ENCODE measurements at places on chromosomes 6 and 20.
A peak's percentile ranks its signal among the peaks of the same experiment; 100 is the strongest.

- DNase-seq: no peak
Observed at GRCh38 chr6:34491091-34491430, 25.2 kb downstream of the PACSIN1 start.

- no peak for DNase-seq
Observed at GRCh38 chr6:100484474-100484873, 19.8 kb upstream of the SIM1 start.

DNA sequence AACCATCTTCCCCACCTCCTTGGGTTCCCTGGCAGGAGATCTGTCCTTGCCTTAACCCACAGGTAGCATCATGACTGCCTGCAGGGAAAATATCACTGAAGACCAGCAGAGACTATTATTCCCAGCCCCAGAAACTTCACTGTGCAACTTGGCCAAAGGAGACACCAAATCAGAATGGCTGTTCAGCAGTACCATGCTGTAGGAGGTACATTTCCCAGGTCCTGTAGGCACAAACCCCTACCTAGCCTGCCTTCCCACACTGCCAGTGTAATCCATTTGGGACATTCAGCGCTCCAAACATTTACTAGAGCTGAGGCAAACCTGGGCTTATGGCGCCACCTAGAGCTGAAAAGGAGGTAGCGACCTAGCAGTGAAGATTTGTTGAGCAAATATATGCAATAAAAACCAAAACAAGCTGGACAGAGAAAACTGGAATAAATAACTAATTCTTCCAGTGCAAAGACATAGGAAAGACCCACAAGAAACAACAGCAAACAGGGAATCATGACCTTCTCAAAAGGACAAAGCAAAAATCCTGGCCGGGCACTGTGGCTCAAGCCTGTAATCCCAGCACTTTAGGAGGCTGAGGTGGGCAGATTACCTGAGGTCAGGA is 60.3 kb downstream of the VTA1 start:
- peak; percentile 54 for DNase-seq

DNA sequence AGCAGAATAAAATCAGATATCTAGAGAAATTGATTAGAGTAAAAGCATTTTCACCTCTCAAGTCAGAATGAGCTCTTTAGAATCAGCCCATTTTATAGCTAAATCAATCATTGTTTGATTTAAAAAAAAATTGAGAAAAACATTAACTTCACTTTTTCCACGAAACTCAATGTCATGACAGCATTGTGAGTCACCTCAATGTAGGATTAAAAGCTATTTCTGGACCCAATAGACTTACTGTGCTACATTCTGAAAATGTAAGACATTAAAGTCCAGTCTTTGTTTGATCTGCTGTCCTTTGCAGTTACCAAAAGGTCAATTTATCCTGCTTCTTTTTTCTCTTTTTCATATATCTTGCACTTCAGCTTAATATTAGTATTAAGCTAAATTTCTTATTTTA is 519.4 kb upstream of the ZNF337 start:
- no peak for DNase-seq

GRCh38 chr20:43092386-43093088 is 97.2 kb downstream of the PTPRT start:
- no peak for DNase-seq

DNA sequence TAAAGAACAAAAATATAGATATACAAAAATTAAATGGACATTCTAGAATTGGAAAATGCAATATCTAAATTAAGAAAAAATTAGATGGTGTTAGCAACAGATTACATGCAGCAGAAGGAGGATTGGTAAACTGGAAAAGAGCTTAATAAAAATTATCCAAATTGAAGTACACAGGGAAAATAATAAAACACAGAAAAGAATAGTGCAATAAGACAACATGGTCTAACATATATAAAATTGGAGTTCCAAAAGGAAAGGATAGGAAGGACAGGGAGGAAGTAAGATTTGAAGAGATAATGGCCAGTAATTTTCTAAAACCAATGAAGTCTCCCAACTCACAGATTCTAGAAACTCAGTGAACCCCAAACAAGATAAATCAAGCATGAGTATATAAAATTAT is 194.5 kb downstream of the TBX18 start:
- DNase-seq: no peak

- DNase-seq: no peak
Observed at GRCh38 chr20:23683281-23683680, 5.6 kb downstream of the CST4 start.

Measured in CD4-positive, alpha-beta T cell treated with Interleukin-17A for 1 hour (primary cell).